ENCODE measurements at places on chromosomes 3 and 15.

GRCh38 chr3:61669203-61669602 lies 107.8 kb downstream of the PTPRG start:
- DNase-seq, result no peak

GRCh38 chr3:35565048-35565447 lies 74.3 kb upstream of the ARPP21 start:
- DNase-seq, result no peak

DNA sequence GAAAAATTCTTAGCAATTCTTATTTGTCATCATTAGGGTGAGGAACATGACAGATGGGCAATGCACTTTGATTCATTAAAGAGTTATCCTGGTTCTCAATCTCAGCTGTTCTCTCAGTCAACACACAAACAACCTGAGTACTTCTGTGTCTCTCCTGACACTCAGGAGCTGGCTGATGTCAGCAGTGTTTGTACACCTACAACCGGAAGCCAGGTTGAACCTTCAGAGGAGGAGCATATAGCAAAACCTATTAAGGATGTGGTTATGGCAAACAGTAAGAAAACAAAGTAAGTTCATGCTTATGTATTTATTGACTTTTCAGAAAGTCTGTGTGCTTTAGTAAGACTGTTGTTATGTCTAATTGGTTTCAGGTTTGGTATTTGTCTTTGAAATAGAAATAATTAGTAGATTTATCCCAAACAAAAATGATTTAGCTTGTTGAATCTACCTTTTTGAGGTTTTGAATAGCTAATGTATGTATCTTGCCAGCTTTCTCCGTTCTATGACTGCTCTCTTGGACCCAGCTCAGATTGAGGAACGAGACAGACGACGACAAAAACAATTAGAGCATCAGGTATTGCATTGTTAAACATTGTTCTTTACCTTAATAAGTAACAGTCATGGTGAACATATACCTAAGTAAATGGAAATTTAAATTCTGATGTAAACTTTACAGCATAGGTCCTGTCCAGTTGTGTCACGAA lies 36.6 kb downstream of the CCDC66 start:
- DNase-seq, result peak; percentile 17

DNA sequence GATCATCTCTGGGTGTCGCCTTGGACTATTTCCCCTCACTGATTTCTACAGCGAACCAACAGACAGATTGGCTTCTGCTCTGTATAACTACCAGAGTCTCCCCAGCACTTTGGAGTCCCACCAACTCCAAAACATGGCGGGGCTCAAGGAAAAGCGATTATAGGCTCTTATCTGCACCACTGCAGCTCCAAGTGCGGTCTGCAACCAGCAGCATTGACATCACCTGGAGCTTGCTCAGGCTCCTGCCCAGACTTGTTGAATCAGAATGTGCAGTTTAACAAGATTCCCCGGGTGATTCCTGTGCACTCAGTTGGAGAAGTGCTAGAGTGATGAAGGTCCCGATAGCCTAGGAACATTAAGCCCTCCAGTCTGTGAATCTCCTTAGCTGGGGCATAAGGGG lies 9.0 kb downstream of the CCK start:
- no peak for DNase-seq

DNA sequence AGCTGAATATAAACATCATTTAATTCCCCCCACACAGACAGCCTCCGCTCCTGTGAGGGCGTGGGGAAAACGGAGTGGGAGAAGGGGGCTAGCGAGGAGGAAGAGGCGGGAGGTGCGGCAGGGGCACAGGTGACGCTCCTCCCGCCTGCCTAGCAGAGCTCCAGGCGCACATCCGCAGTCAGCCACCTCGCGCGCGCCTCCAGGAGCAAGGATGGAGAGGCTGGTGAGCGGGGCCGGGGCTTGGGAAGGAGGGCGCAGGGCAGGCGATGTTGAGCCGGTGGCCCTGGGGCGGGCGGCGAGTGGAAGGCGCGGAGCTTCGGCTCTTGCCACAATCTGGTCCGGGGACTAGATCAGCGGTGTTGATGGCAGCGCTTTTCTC lies at the start of gene CD200:
Gene CD200, plus strand, starts transcription at position 155 of the 379 bp plus-strand sequence. Its CDS starts 57 bp downstream, at position 212.
- DNase-seq, result no peak

DNA sequence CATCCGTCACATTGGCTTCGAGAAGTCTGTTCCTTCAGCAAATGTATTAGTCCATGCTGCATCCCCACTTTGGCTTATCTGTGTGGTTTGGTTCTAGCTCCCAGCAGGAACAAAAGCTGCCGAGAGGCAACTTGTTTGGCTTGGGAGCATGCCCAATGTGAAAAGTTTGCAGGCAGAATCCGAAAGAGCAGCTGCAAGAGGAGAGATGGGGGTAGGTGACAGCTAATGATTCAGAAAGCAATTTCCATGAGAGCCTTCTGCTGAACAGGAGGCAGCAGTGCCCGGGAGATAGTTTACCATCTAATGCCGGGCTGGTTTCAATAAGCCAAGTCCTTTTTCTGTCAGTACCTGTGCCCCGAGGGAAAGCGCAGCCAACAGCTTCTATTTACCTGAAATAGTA lies 60.2 kb downstream of the GRM7 start:
- DNase-seq, result no peak

GRCh38 chr3:172020763-172021162 lies 18.6 kb upstream of the FNDC3B start:
- DNase-seq, result no peak
